ENCODE measurements at places on chromosomes 7 and 10.
A peak's percentile ranks its signal among the peaks of the same experiment; 100 is the strongest.

GRCh38 chr7:91285696-91286355, 21.6 kb downstream of the FZD1 start:
- DNase-seq, result no peak

- peak; percentile 93 for DNase-seq
Observed at GRCh38 chr7:101077303-101078086, 7.8 kb upstream of the TRIM56 start.

GRCh38 chr7:64639267-64640001, 26.5 kb upstream of the ZNF107 start:
- no peak for DNase-seq

GRCh38 chr7:98651760-98652159, 34.7 kb downstream of the NPTX2 start:
- no peak for DNase-seq

- no peak for DNase-seq
Observed at GRCh38 chr10:68111584-68111983, 2.3 kb downstream of the MYPN start.

GRCh38 chr7:149431486-149432120, 29.3 kb downstream of the ZNF777 start:
- DNase-seq, result no peak

DNA sequence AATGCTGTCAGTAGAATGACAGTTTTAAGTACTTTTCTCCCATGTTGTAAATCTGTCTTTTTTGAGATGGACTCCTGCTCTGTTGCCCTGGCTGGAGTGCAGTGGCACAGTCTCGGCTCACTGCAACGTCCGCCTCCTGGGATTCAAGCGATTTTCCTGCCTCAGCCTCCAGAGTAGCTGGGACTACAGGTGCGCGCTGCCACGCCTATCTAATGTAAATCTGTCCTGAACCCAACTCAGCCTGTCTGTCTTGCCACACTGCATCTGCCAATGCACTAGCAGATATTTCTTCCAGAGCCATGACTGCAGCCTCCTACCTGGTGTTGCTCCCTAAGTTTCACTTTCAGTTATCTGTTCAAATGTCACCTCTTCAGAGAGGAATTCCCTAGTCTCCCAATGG, 264.1 kb downstream of the PHF14 start:
- no peak for DNase-seq

- DNase-seq, result no peak
Observed at GRCh38 chr7:97174303-97174702, 56.8 kb downstream of the SDHAF3 start.

DNA sequence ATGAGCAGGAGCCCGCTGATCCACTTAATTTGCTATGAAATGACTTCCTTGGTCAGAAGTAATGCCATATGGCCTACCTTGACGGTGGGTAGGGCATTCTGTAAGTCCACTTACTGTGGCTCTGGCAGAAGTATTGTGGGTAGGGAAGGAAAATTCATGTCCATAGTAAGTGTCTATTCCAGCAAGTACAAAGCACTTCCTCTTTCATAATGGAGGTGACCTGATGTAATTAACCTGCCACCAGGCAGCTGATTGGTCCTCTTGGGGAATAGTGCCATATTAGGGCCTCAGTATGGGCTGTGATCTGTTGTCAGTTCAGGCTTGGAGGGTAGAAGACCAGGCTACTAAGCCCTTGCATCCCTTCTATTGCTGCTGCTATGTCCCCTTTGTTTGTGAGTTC, 103.9 kb downstream of the SLC37A3 start:
- peak; percentile 23 for DNase-seq

- no peak for DNase-seq
Observed at GRCh38 chr10:104486803-104487202, 133.2 kb downstream of the CFAP58 start.

DNA sequence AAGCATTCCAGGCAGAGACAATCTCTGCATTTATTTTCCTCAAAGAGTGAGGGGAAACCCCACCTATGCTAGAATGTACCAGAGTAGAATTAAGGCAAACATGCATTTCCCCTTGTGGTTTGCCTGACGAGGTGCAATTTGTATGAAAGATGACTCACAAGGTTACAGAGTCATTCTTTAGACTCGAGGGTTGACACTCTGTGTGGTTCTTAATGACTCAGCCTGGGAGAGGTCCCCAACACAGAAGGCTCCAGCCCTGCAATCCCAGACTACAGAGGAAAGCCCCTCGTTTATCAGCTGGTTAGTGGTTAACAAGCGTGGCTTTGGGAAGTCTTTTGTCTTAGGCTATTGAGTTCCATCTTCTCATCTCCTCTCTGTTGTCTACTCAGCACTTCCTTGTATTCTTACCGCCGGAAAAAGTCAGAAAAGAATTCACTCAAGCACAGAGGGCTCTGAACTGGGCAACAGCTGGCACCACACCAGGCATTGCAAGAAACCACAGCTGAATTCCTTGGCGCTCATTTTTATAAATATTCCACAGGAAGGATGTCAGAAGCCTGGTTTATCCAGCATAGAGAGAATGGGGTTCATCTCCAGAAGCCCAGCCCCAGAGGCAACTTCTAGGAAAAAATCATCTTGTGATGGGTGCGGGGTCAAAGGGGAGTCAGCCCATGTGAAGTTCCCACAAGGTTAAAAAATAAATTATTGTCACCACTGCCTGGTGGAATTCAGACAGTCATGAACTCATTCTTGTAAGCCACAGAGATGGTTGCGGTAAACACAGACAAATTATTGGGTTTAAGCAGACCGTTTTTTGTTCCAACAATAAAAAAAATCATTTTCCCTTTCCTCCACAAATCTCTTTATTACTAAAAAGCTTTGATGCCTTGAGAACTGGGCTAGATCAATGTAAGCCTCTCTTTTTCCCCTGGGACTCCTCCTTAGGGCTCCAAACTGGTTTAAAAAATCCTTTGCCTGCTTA, 24.5 kb upstream of the SVIL start:
- DNase-seq, result peak; percentile 98

- DNase-seq, result no peak
Observed at GRCh38 chr7:128380483-128381106, 19.1 kb upstream of the PRRT4 start.

DNA sequence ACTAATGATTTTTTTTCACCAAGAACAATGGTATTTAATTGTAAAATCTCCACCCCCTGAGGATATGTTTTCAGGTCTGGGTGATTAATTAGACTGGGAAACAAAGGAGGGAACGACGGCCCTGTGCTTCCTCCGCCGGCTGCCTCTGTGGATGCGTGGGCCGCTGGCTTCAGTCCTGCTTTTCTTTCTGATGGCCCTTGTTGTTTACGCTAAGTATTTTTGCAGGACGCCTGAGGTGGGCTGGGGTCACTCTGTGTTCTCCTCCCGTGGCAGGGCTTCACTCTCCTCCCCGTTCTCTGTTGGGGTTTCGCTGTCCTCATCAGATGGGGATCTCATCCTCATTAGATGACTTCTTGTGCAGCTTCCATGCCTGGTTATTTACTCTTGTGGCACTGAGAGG, 5.2 kb upstream of the ACBD5 start:
- no peak for DNase-seq

- no peak for DNase-seq
Observed at GRCh38 chr7:92598310-92598981, 8.3 kb upstream of the FAM133B start.

DNA sequence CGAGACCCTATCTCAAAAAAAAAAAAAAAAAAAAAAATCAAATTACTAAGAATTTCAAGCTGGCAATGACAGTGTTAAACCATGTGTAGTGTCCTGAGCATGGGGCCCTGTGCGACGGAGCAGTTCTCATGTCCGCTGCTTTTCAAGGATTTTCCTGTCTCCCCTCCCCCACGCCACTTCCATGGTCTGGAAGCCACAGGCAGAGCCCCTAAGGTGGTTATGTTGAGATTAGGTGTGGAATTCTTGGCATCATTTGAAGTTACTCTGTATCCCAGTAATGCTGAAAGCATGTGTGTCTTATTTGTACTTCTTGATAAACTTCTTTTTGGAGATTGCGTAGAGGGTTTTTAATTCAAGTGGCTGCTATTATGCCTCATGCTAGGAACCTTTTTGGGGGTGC, 65.2 kb downstream of the PFKFB3 start:
- no peak for DNase-seq

GRCh38 chr7:21543528-21544302, 876 bp downstream of the DNAH11 start:
- peak; percentile 46 for DNase-seq

GRCh38 chr10:130137659-130138478, 1.7 kb downstream of the GLRX3 start:
- no peak for DNase-seq

- peak; percentile 74 for DNase-seq
Observed at GRCh38 chr7:70698219-70698832, 433.6 kb upstream of the GALNT17 start.

- DNase-seq, result peak; percentile 87
Observed at GRCh38 chr10:124530215-124530665, 68.6 kb downstream of the LHPP start.

DNA sequence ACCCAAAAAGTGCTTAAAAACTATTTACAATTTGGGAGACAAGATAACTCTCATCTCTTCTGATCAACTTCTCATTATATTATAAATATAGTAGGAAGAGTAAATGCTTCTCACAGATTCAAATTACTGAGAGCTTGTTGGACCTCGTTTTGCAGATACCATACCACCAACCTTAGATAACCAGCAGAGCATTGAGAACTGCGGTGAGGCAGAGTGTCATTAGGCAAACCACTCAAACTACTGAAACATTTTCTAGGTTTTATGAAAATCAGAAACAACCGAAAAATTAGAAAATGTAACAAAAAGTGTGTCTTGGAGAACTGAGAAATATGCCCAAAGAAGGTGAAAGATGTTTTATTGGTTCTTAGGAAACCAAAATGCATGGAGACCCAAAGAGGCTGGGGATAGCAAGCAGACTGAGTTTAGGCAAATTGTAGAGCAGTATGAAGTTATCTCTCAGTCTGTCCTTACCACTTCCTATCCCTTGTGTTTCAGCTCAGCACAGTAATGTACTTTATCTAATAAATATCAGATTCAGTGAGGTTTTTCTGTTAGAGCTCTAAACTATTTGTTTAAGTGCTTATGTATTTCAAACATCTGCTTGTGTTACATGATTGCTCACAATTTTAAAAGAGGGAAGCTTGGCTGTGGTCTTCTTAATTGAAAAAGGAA, 77.9 kb downstream of the HECTD2 start:
- DNase-seq, result no peak

- no peak for DNase-seq
Observed at GRCh38 chr7:3998060-3998459, 684.0 kb upstream of the FOXK1 start.

DNA sequence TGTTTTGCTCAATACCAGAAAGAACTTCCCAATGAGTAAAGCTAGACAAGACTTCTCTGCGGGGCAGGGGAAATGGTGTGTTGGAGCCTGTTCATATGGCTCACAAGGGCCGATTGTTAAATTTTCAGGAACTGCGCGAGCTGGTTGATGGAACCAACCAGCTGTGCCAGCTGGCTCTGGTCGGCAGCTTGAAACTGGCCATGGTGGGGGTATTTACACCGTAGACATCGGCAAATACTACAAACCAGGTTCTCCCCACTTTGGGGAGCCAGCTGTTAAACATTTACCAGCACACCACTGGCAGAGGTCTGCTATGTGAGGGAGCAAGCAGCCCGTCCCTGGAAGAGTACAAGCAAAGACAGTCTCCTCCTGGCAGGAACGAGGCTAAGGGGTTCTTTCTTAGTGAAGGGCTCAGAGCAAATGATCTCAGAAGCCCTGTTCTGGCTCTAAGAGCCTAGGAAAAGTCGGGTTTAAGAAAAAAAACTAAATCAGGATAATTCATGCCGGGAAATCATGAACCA, 8.8 kb upstream of the ZMIZ1 start:
- DNase-seq, result no peak

DNA sequence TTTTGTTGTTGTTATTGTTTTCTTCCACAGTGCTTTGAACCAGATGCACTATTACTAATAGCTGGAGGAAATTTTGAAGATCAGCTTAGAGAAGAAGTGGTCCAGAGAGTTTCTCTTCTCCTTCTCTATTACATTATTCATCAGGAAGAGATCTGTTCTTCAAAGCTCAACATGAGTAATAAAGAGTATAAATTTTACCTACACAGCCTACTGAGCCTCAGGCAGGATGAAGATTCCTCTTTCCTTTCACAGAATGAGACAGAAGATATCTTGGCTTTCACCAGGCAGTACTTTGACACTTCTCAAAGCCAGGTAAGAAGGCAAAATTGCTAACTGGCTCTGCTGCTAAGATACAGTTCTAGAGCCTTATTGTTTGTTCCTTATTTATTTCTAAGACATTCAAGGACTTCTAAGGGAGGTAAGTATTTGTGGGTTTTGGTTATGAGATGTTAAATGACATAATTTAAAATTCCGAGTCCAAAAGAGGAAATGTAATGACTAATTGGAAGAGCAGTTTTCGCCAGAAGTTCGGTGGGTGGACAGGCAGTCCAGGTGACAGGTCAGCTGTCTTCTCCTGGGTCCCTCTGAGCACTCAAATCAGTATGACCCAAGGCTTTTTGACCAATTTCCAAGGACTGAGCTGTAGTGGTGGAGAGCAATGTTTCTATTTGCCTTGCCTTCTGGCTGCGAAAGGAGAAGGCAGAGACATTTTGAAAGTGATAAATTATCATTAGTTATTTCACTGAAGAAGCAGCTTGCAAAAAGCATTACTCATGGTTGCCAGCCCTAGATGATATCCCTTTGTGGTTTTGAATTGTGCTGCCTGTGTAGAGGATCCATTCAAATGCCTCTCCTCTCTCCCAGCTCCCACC, 10.1 kb downstream of the SLC39A12 start:
- DNase-seq, result peak; percentile 59

DNA sequence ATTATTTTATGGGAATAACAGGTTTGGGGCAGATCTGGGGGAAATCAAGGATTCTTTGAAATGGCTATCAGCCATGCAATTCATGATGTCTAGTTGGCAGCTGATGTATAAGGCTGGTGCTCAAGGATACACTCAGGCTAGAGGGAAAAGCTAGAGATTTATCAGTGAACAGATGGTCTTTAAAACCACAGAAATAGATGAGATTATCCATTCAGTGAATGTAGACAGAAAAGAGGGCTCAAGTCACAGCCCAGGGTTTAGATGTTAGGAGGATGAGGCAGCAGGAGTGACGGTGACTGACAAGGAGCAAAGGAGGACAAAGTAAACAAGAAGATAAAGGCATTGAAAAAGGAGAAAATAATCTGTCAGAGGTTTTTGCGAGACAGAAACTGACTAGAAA, 238.7 kb downstream of the CDK14 start:
- DNase-seq, result no peak

- no peak for DNase-seq
Observed at GRCh38 chr7:36763132-36763816, 39.0 kb upstream of the AOAH start.

GRCh38 chr10:132258423-132258822, 49.3 kb downstream of the STK32C start:
- DNase-seq, result no peak

- no peak for DNase-seq
Observed at GRCh38 chr10:15857107-15857575, 3.2 kb downstream of the MINDY3 start.
